ENCODE measurements at places on chromosomes 12 and 14.

- DNase-seq = no peak
These were observed 188.1 kb upstream of the CDKN3 start for GRCh38 chr14:54208751-54209150.

- DNase-seq = no peak
These were observed 92.9 kb downstream of the ATP23 start for GRCh38 chr12:58034311-58034710.

DNA sequence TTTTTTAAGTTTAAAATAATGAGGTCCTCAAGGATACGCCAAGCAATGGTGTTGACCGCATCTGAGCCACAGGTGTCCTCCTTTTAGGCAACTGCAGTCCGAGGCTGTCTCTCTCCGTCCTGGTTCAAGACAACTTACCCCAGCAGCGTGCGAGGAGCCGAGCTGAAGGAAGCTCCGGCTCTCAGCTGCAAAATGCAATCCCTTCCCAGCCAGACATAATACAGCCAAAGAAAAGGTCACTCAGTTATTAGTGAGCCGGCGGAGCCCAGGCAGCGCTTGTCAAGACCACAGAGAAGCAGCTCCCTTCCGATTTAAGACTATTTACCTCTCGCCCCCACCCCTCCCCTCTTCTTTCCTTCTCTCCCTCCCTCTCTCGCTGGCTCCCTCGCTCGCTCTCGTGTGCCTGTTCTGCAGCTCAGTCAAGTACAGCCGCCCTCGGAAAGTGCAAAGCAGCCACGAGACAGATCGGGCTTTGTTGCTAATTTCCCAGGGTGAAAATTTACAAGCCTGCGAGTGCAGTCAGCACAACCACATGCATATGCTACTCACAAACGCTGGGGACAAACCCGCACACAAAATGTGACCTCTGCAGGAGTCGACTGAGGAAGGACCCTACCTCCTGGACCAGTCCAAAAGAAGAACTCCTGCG lies 363 bp upstream of the LMO3 start:
- no peak for DNase-seq

DNA sequence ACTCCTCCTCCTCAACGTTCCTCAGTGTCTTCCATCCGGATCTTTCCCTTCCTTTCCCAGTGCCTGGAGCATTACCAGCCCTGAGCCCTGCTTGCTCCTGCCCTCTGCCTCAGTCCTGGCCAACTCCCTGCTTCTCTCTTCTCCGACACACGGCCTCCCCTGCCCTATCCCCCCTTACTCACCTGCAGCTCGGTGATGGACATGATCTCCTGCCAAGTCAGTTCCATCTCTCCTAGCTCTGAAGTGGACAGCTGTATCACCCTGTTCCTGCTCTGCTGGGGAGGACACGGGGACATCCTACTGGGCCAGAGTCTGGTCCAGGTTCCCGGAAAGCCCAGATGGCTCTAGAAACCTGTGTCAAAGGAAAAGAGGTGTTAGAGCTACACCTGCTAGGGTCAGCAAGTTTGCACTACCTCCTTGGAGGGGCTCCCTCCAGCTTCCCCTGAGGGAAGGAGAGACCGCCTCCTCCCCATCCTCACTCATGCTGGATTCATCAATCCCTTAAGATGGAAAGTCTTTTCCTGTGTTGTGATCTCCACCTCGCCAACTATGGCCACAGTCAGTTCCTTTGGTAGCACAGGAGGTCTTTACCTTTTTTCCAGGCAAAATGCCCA lies 5.8 kb downstream of the NFE2 start:
- DNase-seq = no peak

- DNase-seq = no peak
These were observed 537.6 kb upstream of the TMEM132C start for GRCh38 chr12:127729381-127729780.

GRCh38 chr14:93587330-93587729 lies 156.6 kb downstream of the UNC79 start:
- DNase-seq = no peak

GRCh38 chr12:111673503-111673902 lies 12.3 kb downstream of the BRAP start:
- DNase-seq = no peak

- no peak for DNase-seq
These were observed 9.0 kb downstream of the BATF start for GRCh38 chr14:75531256-75531655.

DNA sequence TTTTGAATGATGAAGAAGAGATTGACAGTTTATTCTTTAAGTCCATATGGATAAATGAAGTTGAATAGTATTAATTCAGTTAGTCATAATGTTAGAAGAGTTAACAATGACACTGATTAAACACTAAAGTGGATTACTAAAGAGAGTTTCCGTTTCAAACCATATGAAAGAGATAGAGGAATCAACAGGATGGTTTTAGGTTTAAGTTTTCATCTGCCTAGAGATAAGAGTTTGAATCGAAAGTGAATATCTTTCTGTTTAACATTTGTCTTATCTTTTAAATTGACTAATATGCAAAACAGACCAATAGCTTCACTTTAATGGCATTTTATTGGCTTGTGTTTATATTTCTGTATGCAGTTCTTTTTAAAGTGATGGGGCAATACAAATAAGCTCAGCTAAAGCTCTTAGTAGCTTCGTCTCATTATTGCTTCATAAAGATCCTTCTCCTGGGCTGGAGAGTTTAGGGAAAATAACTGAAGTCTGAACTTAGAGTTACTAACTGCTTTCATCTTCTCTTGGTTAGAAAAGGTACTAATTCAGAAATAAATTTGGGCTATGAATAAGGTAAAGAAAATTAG lies 66.0 kb downstream of the MIPOL1 start:
- DNase-seq = no peak

DNA sequence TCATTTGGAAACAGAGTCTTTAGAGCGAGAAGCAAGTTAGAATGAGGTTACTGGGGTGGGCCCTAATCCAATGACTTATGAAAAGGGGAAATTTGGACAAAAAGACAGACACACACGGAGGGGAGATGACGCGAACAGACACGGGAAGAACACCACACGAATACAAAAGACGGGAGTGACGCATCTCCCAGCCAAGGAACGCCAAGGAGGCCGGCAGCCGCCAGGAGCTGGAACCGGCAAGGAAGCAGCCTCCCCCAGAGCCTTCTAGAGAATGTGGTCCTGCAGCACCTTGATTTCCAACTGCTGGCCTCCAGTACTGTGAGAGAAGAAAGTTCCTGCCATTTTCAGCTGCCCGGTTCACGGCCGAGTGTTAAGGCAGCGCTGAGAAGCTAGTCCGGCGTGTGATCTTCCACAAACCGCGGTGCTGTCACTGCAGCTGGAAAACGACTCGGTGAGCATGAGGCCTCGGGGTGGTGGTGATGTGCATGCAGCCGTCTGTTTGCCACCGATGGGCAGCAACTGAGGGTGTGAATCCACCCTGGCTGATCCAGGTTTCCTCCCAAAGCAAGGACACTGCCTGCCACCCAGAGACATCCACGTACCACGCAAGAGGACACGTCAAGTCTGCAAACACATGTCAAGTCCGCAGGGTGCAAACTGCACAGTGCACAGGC lies 124.5 kb downstream of the NCOR2 start:
- DNase-seq = no peak

- DNase-seq = no peak
These were observed 148.9 kb upstream of the MAX start for GRCh38 chr14:65251213-65251612.

Data from NCI-H187 treated with DMSO at 0.1 percent for 48 hours (cell line).